ENCODE measurements at places on chromosomes 5 and 9. TPM values are rescaled to one million over a fixed set of nuclear protein-coding genes. Genes with fewer than 3 reads are reported as not detected.
A peak's percentile ranks its signal among the peaks of the same experiment; 100 is the strongest.

Gene NFIL3
- total RNA-seq, result 93.3 TPM

Gene SRP19
- 54.3 TPM for total RNA-seq

Gene SPAG8
- total RNA-seq, result 2.5 TPM

Gene COL15A1
- total RNA-seq, result 21.4 TPM

Gene TXNDC8
- total RNA-seq, result not detected

Gene TRPM6
- 1.8 TPM for total RNA-seq

Gene CTXN3
- total RNA-seq, result not detected

DNA sequence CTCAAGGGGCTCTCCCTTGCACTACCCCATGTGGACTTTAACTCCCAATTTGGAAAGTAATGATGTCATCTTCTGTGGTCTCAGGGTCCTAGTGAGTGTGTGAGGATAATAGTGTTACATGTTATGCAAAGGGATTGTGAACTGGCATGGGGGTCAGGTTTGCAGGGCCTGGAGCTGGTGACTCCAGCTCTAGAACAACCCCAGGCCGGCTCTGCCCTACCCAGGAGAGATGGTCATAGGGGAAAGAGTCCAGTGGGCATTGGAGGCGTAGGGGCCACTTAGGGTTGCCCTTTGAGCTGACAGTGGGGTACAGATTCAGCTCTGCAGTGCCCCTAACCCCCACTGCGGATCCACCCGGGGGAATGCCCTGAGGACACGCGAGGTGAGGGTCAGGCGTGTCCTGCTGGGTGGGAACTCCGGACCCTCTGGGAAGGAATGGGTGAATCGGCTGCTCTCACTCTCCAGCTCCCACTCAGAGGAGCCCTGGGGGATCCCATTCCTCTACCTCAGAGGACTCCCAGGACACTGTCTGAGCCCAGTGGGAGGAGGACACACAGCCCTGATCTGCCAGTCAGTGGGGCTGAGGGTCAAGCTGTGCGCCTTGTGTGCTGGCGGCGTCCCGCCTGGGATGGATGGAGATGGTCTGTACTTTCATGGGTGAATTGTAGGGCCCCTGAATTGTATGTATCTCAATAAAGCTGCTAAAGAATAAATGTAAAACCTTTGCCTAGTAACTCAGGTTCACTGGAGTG lies 2.5 kb upstream of the NKD2 start:
- peaks cover 30% of the 10 kb centered on the region for H3K27me3 ChIP-seq
- H3K27ac ChIP-seq, result no peak overlapping the region
- H3K4me1 ChIP-seq, result peaks cover 35% of the 10 kb centered on the region
- DNase-seq, result peak; percentile 51
- H3K36me3 ChIP-seq, result no peaks in the 10 kb centered on the region

GRCh38 chr9:128341435-128341849 lies 1.1 kb downstream of the SLC27A4 start:
- peaks cover 18% of the 10 kb centered on the region for H3K4me1 ChIP-seq
- peak; percentile 80 for DNase-seq
- H3K27me3 ChIP-seq, result no peaks in the 10 kb centered on the region
- peak overlapping the region; percentile 89 for H3K4me3 ChIP-seq
- peak overlapping the region; percentile 85 for H3K27ac ChIP-seq

- DNase-seq, result no peak
- peak overlapping the region; percentile 94 for H3K27ac ChIP-seq
- no peaks in the 10 kb centered on the region for H3K36me3 ChIP-seq
- H3K4me3 ChIP-seq, result no peak overlapping the region
- H3K27me3 ChIP-seq, result no peaks in the 10 kb centered on the region
Measured at GRCh38 chr9:115121181-115121580, 3.2 kb upstream of the TNC start.

DNA sequence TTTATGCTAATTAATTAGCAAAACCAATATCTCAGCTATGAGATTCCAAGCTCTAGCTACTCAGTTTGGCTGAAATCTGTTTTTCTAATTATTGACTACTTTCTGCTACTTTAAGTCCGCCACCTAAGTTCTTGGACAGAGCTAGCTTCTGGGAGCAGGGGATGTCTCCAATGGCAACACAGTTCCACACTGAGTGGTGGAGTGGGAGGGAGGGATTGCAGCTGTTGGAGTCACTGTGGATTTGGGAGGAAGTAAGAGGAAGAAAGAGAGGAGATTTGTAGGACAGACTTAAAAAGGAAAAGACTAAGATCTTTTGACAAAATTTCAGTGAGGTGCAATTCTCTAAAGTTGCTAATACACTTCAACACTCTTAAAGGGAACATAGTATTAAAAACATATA lies 450.8 kb downstream of the NFIB start:
- H3K36me3 ChIP-seq, result no peaks in the 10 kb centered on the region
- peaks cover 19% of the 10 kb centered on the region for H3K4me1 ChIP-seq
- DNase-seq, result peak; percentile 90
- H3K4me3 ChIP-seq, result no peak overlapping the region

DNA sequence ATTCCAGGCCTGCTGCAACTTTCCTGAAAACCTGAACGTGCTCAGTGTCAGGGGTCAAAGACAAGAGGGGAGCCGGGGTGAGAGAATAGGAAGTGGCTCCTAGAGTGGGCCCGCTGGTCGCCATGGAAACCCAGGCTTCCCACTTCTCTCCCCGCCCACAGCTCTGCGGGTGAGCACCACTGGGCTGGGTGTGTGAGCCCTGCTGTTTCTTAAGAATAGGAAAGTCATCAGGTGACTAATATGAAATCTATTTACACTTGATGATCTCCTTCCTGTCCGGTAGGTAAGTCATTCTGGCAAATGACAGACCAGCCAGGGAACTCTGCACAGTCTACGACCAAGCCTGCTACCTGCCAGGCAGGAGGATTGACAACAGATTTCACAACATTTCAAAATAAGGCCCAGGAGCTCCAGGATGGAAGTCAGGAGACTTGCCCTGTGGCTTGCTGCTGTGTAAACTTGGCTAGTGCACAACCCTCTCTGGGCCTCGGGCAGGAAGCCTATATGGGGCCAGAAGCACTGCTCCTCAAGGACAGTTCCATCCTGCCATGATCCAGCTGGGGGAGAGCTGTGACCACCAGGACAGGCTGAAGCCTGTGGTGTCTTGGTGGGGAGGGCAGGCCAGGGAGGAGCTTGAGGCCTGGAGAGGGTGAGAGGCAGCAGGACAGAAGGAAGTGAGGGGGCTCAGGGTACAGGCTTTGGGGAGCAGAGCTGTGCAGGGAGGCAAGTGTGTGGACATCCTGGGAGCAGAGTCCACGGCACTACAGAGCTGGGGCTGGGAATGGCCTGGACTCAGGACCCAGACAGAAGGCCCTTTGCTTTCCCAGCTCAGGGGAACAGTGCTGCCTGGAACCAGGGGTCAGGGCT lies 60.6 kb downstream of the SHB start:
- no peak overlapping the region for H3K27ac ChIP-seq
- H3K27me3 ChIP-seq, result no peaks in the 10 kb centered on the region
- no peaks in the 10 kb centered on the region for H3K4me1 ChIP-seq
- DNase-seq, result no peak
- no peak overlapping the region for H3K4me3 ChIP-seq

DNA sequence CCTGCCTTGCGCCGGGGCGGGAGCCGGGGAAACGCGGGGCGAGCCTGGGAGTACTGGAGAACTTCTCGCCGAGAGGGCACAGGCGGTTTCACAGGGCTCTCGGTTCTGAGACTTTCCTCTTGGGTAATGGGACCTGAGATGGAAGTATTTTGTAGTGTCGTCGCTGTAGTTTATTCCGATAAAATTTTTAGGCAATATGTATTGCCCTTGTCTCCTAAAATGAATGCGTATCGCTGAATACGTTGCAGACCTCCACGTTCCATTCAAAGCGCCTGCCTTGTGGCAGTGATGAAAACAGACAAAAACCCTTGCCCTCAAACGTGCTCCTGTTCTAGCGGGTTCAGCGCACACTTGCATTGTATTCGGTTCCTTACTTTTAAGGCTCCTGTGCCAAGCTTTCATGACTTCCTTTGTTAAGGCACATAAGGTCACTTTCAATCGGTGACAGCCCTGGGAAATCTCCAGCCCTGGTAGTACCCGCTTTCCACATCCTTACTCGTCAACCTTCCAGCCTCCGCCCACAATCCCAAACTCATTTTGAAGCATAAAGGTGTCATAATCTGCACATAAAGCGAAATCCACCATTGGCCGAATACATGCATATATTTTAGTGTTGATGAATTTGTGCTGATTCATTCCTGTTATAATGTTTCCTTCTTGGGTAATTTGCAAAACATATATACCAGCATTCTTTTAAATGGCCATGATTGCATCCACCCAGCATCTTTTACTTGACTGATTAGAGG lies 694 bp downstream of the RMI1 start:
- DNase-seq, result peak; percentile 80
- peaks cover 16% of the 10 kb centered on the region for H3K36me3 ChIP-seq
- peak overlapping the region; percentile 99 for H3K27ac ChIP-seq
- peaks cover 23% of the 10 kb centered on the region for H3K4me1 ChIP-seq
- H3K27me3 ChIP-seq, result no peaks in the 10 kb centered on the region
- H3K4me3 ChIP-seq, result peak overlapping the region; percentile 84

DNA sequence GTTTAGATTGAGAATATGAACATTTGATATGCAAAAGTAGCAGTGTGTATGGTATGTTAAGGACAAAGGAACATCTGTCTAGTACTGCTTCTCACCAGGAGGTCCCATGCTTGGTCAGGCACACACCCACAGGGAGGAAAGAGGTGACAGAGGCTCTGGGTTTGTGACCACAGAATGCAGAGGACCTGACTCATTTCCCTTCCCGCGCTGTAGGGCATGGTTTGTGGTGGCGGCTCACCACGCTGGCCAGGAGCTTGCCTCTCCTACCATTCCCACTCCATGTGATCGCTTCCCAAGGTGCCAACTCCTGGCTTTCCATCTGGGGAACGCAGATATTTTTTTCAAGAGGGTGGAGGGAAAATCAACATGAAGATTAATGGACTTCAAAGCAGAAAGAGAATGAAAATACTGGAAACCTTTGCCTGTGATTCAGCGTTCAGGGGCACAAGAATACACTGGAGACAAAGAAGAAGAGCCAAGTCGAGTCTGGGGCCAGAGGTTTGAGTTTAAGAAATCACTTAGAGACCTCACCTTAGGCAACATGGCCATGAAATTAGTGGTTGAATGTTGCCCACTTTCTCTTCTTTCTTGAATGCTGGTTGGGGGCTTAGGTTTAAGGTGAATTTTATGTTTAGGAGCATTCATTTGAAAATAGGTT lies 477.8 kb downstream of the CCDC171 start:
- H3K4me1 ChIP-seq, result peaks cover 10% of the 10 kb centered on the region
- no peak overlapping the region for H3K27ac ChIP-seq
- no peaks in the 10 kb centered on the region for H3K36me3 ChIP-seq
- no peak for DNase-seq
- H3K4me3 ChIP-seq, result no peak overlapping the region

- no peak overlapping the region for H3K27ac ChIP-seq
- no peaks in the 10 kb centered on the region for H3K36me3 ChIP-seq
- no peak for DNase-seq
- no peaks in the 10 kb centered on the region for H3K27me3 ChIP-seq
Measured at GRCh38 chr5:79992891-79993657, 2.0 kb upstream of the MTX3 start.

- H3K4me3 ChIP-seq, result no peak overlapping the region
- DNase-seq, result no peak
- no peaks in the 10 kb centered on the region for H3K27me3 ChIP-seq
- no peak overlapping the region for H3K27ac ChIP-seq
Measured at GRCh38 chr9:99044827-99045226, 60.1 kb upstream of the TGFBR1 start.

- peaks cover 33% of the 10 kb centered on the region for H3K4me1 ChIP-seq
- DNase-seq, result no peak
- peak overlapping the region; percentile 5 for H3K27ac ChIP-seq
- no peak overlapping the region for H3K4me3 ChIP-seq
Measured at GRCh38 chr5:109324351-109324750, 85.4 kb downstream of the PJA2 start.

DNA sequence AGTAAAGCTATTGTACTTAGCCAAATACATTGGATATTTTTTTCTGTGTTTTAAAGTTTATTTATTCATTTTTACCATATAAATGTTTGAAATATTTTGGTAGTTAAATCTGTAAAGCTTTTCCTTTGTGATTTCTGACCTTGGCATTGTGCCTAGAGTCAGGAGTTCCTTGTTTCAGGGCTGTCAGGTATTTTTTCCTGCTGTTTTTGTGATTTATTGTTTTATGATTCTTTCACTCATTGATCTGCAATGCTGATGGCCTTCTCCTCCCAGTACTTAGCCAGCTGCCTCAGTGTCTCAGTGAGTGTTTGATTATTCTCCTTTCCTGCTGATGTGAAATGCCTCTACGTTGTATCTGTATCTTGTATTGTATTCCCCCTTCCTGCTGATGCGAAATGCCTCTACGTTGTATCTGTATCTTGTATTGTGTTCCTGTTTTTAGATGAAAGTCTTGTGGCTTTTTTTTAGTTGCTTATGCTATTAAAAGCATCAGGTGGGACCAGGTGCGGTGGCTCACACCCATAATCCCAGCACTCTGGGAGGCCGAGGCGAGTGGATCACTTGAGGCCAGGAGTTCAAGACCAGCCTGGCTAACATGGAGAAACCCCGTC lies 61.0 kb downstream of the EHMT1 start:
- H3K4me3 ChIP-seq, result no peak overlapping the region
- DNase-seq, result no peak
- no peaks in the 10 kb centered on the region for H3K36me3 ChIP-seq
- H3K27ac ChIP-seq, result no peak overlapping the region
- peaks cover 22% of the 10 kb centered on the region for H3K4me1 ChIP-seq

GRCh38 chr9:85055506-85056202 lies 386.1 kb downstream of the NTRK2 start:
- DNase-seq, result no peak
- no peak overlapping the region for H3K4me3 ChIP-seq
- H3K36me3 ChIP-seq, result no peaks in the 10 kb centered on the region

GRCh38 chr5:168772316-168772961 lies 193.3 kb upstream of the PANK3 start:
- H3K27me3 ChIP-seq, result no peaks in the 10 kb centered on the region
- DNase-seq, result no peak
- peaks cover 59% of the 10 kb centered on the region for H3K36me3 ChIP-seq
- no peak overlapping the region for H3K4me3 ChIP-seq
- H3K27ac ChIP-seq, result no peak overlapping the region

DNA sequence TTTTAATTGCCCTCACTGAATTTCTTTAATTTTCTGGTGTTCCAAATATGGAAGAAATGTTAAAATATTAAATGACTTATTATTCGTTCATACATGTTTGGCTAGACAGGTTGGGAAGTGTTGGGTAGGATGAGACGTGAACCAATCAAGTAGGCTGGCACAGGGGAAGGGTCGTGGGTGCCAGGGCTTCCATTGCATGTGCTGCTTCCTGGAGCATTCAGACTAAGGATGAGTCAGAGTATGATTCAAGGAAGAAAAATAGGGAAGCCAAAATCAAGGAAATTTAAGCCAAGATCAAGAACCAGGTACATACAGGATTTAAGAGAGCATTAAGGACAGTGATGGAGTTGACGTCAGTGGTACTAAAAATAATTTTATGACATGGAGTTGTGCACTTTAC lies 2068.0 kb downstream of the MAT2B start:
- H3K4me1 ChIP-seq, result no peaks in the 10 kb centered on the region
- no peak for DNase-seq
- H3K36me3 ChIP-seq, result no peaks in the 10 kb centered on the region
- H3K27me3 ChIP-seq, result no peaks in the 10 kb centered on the region

GRCh38 chr9:136937186-136938001 lies 7.1 kb downstream of the FBXW5 start:
- no peaks in the 10 kb centered on the region for H3K27me3 ChIP-seq
- H3K4me3 ChIP-seq, result no peak overlapping the region
- H3K27ac ChIP-seq, result no peak overlapping the region
- peaks cover 49% of the 10 kb centered on the region for H3K36me3 ChIP-seq
- DNase-seq, result no peak

All from sigmoid colon (tissue), 7 donors.